AG08396 (cell line): ENCODE measurements at places on chromosomes 5 and 9.
A peak's percentile ranks its signal among the peaks of the same experiment; 100 is the strongest.

DNA sequence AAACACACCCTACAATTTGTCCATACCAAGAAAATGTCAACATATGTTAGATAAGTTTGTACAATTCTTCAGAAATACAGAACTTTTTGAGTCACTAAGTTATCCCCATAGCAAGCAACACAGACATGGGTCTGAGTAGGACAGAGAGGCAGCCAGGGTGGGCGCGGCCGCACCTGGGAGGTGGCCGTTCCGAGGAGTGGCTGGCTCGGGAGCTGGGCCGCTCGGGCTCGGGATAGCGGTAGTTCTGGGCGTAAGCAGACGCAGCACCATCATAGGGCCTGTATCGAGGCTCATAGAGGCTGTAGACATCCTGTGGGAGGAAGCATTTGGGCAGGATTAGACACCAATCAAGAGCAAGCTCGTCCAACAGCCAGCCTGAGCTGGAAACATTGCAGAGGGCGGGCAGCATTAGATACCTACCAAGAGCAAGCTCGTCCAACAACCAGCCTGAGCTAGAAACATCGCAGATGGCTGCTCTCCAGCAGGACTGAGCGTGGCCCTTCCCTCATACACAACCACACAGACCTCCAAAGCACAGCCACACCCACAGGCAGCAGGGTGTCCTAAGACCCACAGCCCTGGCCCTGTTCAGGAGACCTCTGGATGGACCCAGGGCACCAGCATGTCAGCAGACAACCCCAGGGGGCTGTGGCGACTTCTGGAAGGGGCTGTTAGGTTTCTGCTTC lies 10.9 kb downstream of the SEC16A start:
- DNase-seq = no peak

GRCh38 chr5:1175801-1176472 lies 25.5 kb upstream of the SLC6A19 start:
- DNase-seq = no peak

DNA sequence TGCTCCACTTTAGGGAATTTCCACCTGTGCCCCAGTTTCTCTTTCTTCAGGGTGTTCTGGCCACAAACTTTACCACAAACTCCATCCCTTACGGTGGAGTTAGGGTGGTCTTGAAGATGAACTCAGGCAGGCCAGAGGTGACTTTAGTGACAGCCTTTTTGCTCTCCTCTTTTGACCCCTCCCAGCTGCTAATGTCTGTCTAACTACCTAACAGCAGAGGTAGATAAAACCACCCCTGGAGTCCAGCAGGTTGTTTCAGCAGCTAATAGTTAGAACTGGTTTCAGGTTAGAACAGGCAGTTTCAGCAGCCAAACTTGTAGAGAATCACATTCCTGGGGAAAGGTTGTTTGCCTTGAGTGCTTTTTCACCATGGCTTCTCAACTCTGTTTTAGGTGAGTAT lies 971.3 kb upstream of the CDH18 start:
- DNase-seq = no peak

DNA sequence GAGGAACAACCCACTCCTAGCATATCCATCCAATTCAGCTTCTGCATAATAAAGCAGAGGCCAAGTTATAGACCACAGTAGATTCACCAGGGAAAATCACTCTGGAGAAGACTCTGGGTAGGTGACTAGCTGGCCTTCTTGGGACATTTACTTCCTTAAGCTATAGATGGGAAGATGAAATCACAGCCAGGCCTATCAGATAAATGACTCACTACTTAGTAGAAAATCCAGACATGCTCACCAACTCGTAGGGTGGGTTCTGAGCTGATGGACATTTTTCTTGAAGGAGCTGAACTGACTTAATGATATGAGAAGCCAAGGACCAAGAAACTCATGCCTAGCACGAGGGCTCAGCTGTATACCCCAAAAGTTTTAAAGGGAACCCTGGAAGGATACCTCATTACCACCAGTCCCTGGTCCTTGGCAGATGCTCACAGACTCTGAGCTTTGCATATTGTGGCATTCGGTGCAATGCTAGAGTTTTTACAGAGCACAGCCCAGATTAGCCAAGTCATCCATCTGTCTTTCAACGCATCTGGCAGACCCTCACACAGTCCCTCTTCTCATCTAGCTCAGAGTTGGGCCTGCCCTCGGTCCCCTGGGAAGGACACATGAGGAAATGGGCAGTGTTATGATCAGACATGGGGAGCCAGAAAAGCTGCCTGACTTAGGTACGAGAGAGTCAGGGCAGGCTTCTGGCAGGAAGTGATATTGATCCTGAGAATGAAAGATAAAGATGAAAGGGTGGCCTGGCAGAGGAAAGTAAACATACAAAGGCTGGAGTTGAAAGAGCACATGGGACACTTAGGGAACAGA lies 15.0 kb downstream of the ACSL6 start:
- no peak for DNase-seq

- DNase-seq = no peak
These were observed 218.1 kb downstream of the AOPEP start for GRCh38 chr9:94944626-94945025.

DNA sequence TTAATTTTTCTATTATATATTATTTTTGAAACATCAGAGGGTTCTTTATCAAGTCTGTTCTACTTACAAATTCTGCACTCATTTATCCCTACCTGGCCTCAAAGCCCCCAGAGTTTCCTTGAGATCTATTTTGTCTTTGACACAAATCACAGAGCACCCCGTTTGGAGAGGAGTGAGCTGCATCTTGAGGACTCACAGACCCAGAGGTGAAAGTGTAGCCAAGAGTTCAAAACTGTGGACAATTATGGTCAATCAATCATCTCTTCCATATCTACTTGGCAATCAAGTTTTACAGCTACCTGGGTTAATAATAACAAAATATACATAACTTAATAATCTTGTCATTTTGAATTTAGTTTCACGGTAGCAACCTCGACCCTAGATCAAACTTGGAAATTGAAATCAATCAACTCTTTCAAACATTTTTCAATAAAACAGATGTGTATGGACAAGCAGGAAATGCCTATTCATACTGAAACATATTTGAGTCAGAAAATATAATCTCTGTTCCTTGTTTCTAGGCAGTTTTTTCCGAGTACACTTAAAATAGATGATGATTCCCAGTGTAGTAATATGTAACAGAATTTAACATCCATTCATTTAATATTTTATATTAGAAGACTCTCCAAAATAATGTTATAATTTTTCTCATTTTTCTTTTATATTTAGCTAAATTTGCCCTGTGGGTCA lies 13.7 kb upstream of the SYK start:
- no peak for DNase-seq

DNA sequence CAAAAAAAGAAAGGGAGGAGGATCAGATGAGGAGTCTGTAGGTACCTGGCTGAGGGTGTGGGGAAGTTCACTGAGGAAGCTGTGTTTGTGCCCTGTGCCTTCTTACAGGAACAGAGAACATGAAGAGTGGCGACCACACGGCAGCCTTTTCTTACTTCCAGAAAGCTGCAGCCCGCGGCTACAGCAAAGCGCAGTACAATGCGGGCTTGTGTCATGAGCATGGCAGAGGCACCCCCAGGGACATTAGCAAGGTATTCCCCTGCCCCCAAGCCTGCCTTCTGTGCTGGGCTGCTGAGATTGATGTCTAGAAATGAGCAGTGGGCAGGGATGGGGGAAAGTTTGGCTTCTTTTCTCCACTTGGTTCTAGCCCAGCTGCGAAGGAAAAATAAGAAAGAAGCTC lies 9.5 kb downstream of the DELE1 start:
- DNase-seq = no peak

GRCh38 chr5:58735637-58736036 lies 152.8 kb downstream of the RAB3C start:
- DNase-seq = no peak

- no peak for DNase-seq
These were observed 4.0 kb upstream of the BARHL1 start for GRCh38 chr9:132578367-132578932.

GRCh38 chr5:6585168-6585567 lies 47.7 kb downstream of the NSUN2 start:
- no peak for DNase-seq

DNA sequence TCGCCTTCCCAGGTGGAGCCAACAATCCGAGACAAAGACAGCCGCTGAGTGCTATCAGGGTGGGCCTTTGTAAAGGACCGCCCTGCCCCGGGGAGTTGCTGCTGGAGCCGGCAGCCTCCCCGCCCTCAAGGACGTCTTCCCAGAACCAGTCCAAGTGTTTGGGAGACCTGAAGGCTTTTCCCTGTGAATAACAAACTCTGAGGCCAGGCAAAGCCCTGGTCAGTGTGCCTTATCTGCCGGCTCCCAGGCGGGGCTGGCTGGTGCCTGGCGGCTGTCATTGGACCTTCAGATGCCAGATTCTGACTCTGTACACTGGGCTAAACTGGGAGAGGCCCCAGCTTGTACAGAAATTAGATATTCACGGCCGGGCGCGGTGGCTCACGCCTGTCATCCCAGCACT lies 2.1 kb downstream of the SLC9A3 start:
- no peak for DNase-seq

DNA sequence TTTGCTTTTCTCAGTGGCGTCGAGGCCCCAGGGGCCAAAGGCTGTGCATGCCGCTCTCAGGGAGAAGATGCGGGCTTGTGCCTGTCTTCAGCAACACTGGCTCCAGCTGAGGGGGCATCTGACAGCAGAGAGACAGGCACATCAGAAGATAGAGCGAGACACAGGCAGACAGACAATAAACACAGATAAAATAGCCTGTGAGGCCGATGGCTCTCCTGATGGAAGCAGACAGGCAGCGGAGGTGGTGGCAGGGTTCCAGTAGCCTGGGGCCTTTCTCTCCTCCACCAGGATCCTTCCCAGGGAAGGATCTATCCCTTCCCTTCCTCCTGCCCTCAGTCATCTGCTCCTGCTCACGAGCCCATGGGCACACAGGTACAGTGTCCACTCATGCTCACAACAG lies 16.6 kb upstream of the UNC5A start:
- no peak for DNase-seq

DNA sequence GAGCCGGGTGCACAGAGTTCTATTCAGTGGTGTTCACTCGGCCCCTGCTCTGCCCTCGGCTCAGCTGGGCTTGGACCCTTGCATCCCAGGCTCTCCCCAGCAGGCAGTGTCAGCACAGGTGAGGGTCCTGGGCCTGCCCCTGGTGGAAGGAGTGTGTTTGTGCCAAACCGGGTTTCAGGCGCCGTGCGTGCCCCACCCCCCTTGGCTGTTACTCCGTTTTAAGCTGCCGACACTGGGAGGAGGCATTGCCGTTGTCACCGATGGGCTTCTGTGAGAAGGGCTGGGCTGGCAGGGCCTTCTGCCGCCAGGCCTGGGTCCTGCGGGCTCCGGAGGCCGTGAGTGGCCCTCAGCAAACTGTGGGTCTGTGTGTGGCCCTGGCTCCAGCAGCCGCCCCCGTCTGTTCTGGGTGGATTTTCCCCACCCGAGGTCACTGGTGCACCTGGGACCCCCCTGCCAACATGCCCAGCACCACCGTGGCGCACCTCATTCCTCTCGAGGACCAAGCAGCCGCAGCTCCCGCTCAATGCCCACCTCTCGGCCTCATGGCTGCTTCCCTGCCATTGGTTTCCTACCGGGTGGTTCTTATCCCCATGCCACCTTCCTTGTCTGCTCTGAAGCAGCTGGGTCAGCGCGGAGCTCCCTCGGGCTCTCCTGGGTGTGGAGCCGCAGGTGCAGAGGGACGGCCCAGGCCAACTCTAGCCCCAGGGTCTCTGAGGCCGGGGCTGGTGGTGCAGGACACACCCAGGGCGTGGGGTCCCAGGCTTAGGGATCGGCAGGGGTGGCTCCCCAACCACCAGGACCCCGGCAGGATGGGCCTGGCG lies 44.3 kb upstream of the EXOC3 start:
- DNase-seq = no peak

GRCh38 chr9:92961627-92962302 lies 14.4 kb downstream of the FGD3 start:
- no peak for DNase-seq

- DNase-seq = no peak
These were observed 41.4 kb downstream of the GLIS3 start for GRCh38 chr9:4258320-4259090.

GRCh38 chr9:20563917-20564316 lies 58.4 kb downstream of the MLLT3 start:
- no peak for DNase-seq

- DNase-seq = peak; percentile 60
These were observed 5.2 kb upstream of the SLC22A5 start for GRCh38 chr5:132364319-132364718.

DNA sequence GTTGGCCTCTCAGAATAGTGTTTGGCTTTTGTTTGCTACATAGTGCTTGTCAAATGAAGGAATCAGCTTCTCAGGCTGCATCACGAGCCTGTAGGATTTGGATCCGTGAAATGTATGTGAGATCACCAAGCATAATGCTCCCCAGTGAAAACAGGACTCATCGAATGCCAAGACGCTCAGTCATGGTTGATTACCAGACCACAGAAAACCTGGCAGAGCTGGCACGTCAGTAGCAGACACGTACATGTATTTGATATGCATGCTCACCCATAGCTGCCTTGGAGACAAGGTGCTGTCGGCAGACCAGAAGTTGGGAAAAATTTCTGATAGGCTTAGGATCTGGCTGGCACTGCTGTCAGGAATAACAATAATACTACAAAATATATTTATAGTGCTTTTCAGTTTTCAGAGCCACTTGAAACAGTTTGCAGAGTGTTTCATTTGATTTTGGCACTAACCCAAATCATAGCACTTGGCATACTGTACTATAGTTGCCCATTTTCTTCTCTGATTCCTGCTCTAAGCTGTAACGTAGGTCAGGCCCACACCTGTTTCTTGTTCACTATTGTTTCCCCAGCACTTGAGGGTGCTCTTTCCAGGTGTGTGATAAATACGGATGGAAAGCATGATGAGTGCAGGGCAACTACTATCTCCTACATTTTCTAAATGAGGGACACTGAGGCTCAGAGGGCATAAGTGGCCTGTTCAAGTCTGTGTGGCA lies 226.1 kb downstream of the NR3C1 start:
- DNase-seq = peak; percentile 31

DNA sequence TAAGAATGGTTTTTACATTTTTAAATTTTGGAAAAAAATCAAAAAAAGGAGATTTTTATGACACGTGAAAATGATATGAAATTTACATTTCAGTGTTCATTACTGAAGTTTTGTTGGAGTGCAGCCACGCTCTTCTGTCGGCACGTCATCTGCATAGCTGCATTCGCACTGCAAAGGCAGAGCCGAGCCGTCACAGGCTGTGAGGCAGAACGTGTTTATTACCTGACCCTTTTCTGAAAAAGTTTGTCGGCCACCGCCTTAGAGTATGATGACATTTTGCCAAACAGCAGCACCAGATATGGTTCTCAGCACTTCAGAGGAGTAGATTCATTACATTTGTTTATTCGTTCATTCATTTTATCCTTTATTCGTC lies 24.1 kb downstream of the HRH2 start:
- no peak for DNase-seq

- DNase-seq = no peak
These were observed 10.8 kb downstream of the TRIM32 start for GRCh38 chr9:116697887-116698286.

DNA sequence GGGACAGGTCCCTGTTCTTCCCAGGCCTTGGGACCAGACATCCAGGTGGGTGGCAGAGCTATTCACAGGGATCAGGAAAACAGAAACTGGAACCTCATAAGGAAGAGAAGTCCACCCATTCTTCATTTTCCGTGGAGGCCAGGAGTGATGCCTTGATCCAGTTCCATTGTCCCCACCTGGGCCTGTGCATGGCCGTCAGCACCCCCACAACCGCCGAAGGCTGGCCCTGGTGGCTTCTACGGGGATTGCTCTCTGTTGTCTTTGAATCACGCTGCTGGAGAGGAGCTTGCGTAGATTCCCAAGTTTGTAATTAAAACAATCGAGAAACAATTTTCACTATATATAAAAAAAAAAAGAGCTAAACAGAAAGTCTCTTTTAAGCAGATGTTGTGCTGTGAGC lies 134.4 kb downstream of the MVB12B start:
- no peak for DNase-seq
